Uterus (tissue), 4 donors: ENCODE measurements at places on chromosomes 7 and 10. TPM values are rescaled to one million over a fixed set of nuclear protein-coding genes. Genes with fewer than 3 reads are reported as not detected.

The RET gene
- 1.8 TPM for total RNA-seq

DNA sequence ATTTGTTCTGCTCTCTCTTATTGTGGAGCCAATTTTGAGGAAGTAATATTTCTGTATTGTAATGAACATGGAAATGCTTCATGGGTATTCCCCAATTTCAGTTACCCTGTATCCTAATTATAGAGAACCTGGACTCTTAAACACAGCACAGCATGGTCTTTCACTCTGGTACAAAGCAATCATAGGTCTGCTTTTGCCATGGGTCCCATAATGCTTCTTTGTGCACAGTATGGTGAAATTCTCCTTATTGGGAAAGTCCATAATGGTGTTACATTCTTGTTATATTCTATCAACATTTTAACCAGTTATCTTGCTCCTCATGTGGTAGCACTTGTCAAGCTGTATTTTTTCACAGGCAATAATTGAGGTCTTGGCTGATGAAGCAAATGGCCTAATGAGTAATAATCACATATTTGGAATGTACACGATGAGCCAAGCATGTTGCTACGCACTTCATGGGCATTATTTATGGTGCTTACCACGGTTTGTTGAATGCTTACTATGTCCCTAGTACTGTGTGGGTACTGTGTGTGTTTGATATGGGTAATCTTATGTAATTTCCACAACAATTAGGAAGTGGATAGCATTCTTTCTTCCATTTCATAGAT lies 42.9 kb downstream of the PRKG1 start:
- DNase-seq: no peak

GRCh38 chr7:41732843-41733306 lies 30.0 kb upstream of the INHBA start:
- DNase-seq: no peak

The ELAPOR2 gene
- total RNA-seq: 9.7 TPM

The UPK3BL2 gene
- total RNA-seq: 64.0 TPM
